A549 treated with dexamethasone at 1 μM for 4 hours (cell line): ENCODE measurements at places on chromosomes 3 and 15. TPM values are rescaled to one million over a fixed set of nuclear protein-coding genes. Genes with fewer than 3 reads are reported as not detected.

CISH gene
- total RNA-seq = 0.53 to 0.76 TPM (median 0.61 TPM) in 5 replicates

SPESP1 gene
- total RNA-seq = not detected in 5 replicates

SPTSSB gene
- 0.04 to 0.06 TPM in 2 of 5 replicates, not detected in the others for total RNA-seq

DLL4 gene
- total RNA-seq = 1.8 to 2.8 TPM (median 2.8 TPM) in 5 replicates

SLC12A1 gene
- total RNA-seq = not detected in 5 replicates

ZPLD1 gene
- total RNA-seq = not detected in 5 replicates

STOML1 gene
- total RNA-seq = 9.2 to 11.3 TPM (median 10.8 TPM) in 5 replicates

ZBTB20 gene
- total RNA-seq = 1.0 to 3.8 TPM (median 1.9 TPM) in 5 replicates

RGMA gene
- total RNA-seq = 0.21 to 0.56 TPM (median 0.37 TPM) in 5 replicates

SLC22A14 gene
- 0.04 to 0.14 TPM (median 0.08 TPM) in 4 of 5 replicates, not detected in the other for total RNA-seq

POLR2H gene
- 65.2 to 72.1 TPM (median 66.4 TPM) in 5 replicates for total RNA-seq

UCN2 gene
- 4.9 to 8.5 TPM (median 6.9 TPM) in 5 replicates for total RNA-seq

SNAP23 gene
- total RNA-seq = 15.2 to 40.0 TPM (median 19.0 TPM) in 5 replicates

P2RY14 gene
- total RNA-seq = not detected in 5 replicates

TRIM71 gene
- 0.01 TPM in 1 of 5 replicates, not detected in the others for total RNA-seq

RBPMS2 gene
- total RNA-seq = 6.7 to 9.6 TPM (median 8.4 TPM) in 5 replicates

GP9 gene
- total RNA-seq = not detected in 5 replicates

BFSP2 gene
- not detected in 5 replicates for total RNA-seq

VPS33B gene
- 12.6 to 18.0 TPM (median 14.5 TPM) in 5 replicates for total RNA-seq

P3H2 gene
- 33.2 to 47.2 TPM (median 44.2 TPM) in 5 replicates for total RNA-seq

GOLGA6D gene
- total RNA-seq = not detected in 5 replicates

PARP15 gene
- not detected in 5 replicates for total RNA-seq

XRN1 gene
- total RNA-seq = 3.2 to 6.0 TPM (median 4.4 TPM) in 5 replicates

PYDC2 gene
- total RNA-seq = not detected in 5 replicates

GBE1 gene
- 24.2 to 27.7 TPM (median 24.9 TPM) in 5 replicates for total RNA-seq

TJP1 gene
- 72.3 to 107 TPM (median 96.3 TPM) in 5 replicates for total RNA-seq

GHSR gene
- not detected in 5 replicates for total RNA-seq

ROPN1 gene
- total RNA-seq = not detected in 5 replicates

KNSTRN gene
- 44.0 to 51.2 TPM (median 47.6 TPM) in 5 replicates for total RNA-seq

INSYN1 gene
- total RNA-seq = 2.4 to 3.5 TPM (median 2.7 TPM) in 5 replicates

CHAC1 gene
- 7.5 to 13.3 TPM (median 8.8 TPM) in 5 replicates for total RNA-seq

GOLGA6B gene
- total RNA-seq = 0.05 TPM in 1 of 5 replicates, not detected in the others

TIMP4 gene
- 10.6 to 13.2 TPM (median 11.0 TPM) in 5 replicates for total RNA-seq

CYP8B1 gene
- total RNA-seq = not detected in 5 replicates

NDN gene
- 0.07 to 0.10 TPM (median 0.08 TPM) in 5 replicates for total RNA-seq

ITIH4 gene
- total RNA-seq = 0.25 to 1.0 TPM (median 0.63 TPM) in 5 replicates

FHIT gene
- total RNA-seq = 0.41 to 3.3 TPM (median 0.60 TPM) in 5 replicates

SLC6A20 gene
- total RNA-seq = 0.02 to 0.17 TPM (median 0.04 TPM) in 5 replicates

LZTFL1 gene
- 12.2 to 19.0 TPM (median 15.6 TPM) in 5 replicates for total RNA-seq

CCDC54 gene
- total RNA-seq = not detected in 5 replicates

SLC12A6 gene
- total RNA-seq = 3.4 to 8.8 TPM (median 6.9 TPM) in 5 replicates

PLA2G4E gene
- total RNA-seq = 0.01 TPM in 1 of 5 replicates, not detected in the others
